ENCODE measurements at places on chromosomes 1 and 21. TPM values are rescaled to one million over a fixed set of nuclear protein-coding genes. Genes with fewer than 3 reads are reported as not detected.

Gene COA6
- 84.7 TPM for total RNA-seq

Gene SPRR4
- total RNA-seq, result not detected

Gene FCRL6
- total RNA-seq, result not detected

Gene MACO1
- 7.8 TPM for total RNA-seq

Gene HPDL
- total RNA-seq, result 5.0 TPM

Gene SLC30A10
- 0.15 TPM for total RNA-seq

Gene S100A14
- total RNA-seq, result 0.40 TPM

Gene LAD1
- 0.56 TPM for total RNA-seq

Gene SLFNL1
- total RNA-seq, result 0.09 TPM

Gene GBP5
- 0.03 TPM for total RNA-seq

Gene DCST2
- total RNA-seq, result 0.46 TPM

Gene S100A7
- total RNA-seq, result not detected

Gene ARTN
- 0.15 TPM for total RNA-seq

Gene SH2D5
- 17.1 TPM for total RNA-seq

Gene TFF2
- not detected for total RNA-seq

Gene MYCL
- 1.3 TPM for total RNA-seq

Gene FLG2
- not detected for total RNA-seq

Gene CTXND2
- total RNA-seq, result not detected
